ENCODE measurements at places on chromosomes 12 and 14.

DNA sequence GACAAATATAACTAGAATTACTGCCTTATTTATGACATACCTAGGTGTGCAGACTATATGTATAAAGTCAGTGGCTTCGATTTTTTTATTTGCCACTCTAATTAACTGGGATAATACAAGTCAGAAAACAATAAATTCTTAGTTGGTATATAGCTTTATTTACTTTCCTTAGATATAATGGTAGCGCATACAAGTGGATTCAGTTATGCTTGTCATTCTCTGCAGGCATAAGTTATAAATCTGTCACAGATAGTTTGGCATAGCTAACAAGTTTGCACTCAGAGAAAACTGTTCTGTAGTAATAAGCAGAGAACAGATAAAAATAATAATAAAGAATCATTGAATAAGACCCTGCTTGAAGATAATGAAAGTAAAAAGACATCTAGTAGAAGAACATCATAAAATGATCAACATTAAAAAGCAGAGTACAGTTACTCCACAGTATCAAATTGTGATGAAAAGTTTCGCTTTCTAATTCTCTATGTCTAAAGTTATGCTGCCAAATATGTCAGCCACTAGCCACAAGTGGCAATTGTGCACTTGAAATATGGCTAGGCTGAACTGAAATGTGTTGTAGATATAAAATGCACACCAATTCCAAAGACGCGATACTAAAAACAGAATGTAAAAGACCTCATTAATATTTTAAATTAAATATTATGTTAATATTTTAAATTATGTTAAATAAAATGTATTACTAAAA, 224.1 kb downstream of the SLC25A21 start:
- DNase-seq: no peak

GRCh38 chr12:109542014-109542413, 31.3 kb downstream of the MMAB start:
- DNase-seq: no peak

DNA sequence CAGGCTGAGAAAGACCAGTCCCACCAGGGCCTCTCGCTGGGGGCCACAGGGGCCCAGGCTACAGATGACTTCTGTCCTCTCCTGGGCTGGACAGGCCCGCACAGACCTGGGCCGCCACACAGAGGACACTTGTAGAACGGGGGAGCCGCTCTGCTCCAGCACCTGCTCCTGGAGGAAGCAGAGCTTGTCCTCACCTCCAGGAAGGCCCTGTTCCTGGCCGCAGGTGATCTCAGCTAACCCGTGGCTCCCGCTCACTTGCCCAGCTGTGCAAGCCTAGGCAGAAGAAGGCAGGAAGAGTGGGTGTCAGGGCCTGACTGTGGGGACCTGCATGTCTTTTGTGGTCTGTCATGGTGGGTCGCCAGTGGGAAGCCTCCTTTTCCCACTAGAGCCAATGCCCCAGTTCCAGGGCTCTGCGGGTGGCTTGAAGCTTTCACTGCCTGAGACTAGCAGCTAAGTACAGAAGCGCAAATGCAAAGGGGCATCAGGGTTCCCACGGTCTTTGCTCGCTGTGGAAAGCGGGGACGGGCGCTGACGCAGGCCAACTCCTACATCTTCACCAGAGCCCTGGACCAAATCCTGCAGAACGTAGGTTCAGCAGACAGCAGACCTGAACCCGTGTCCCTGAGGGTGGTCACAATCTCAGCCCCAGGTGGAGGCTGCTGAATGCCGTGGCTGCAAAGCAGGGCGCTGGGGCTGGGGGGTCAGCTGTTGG, 8.8 kb upstream of the CEP170B start:
- no peak for DNase-seq

GRCh38 chr12:102421802-102422583, 58.4 kb downstream of the IGF1 start:
- DNase-seq: no peak

- DNase-seq: no peak
Measured at GRCh38 chr12:68587448-68587873, 23.2 kb upstream of the RAP1B start.

DNA sequence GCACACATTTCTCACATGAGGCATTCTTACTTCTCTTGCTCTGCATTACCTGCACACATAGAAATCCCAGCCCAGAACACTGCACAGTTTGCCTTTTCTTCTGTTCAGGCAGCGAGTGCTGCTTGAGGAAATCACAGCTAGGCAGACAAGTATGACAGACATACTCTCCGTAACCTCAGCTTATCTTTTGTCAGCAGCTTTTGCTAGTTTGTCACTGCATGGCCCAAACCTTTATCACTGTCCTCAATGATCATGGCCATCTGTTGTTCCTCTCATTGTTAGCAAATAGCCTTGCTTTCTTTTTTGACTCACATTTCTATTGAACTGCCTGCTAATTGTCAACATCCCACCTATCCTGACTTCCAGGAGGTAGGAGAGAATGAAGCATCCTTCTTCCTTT, 5.3 kb downstream of the ZNF10 start:
- no peak for DNase-seq

DNA sequence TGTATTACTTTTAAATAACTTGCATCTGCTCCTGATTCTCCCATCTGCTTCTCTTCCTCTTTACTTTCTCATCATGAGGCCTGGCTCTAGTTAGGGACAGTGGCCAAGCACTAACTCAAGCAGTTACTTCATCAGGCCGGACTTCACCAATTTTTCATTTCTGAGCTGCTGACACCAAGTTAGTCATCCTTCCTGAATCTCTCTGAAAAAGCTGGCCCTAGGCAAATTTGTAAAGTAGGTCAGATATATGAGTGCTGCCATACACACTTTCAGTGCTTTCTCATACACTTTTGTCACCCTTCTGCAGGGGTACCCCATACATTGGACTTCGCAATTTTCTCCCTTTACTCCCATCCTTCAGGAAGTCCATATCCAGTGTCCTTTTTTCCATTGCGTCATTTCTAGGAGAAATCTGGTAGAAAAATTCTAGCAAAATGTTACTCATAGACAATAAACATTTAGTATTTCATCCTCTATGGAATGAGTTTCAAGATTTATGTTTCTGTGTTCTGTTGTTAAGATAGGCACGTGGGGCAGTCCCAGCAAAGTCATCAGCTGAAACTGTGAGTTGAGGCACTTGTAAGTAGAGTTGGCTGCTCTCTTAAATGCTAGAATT, 276.8 kb upstream of the TMPO start:
- no peak for DNase-seq

DNA sequence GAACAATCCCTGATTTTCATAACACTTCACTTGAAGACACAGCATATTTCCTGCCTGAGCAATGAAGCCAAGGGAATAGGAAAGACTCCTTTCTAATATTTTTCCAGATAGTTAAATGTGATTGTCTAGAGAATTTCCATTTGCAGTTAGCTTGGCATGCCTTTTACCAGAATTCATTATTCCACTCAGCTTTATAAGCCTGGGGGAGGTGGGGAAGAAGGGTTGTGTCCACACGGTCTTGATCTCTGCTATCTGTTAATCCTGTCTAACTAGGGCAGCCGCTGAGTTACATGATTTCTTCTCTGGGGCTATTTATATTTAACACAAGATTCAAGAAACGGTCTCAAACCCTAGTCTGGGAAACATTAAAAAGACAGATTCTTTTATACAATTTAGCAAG, 146.6 kb upstream of the FSCB start:
- no peak for DNase-seq

DNA sequence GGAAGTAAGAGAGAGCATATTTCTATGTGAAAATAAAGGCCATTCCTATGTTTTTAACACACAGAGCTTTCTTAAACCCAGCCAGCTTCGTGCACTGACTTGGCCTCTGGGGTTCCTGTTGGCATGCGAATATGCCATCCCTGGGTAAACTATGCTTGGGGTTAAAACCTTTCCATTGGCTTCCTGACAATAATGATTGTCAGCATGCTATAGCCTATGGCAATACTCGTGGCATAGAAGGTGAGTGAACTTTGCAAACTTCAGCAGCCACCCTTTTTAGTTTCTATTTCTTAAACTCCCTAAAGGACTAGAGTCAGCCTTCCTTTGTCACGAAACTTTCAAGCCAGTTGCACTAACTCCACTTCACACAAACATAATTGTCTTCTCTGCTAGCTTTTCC, 148.4 kb upstream of the RGS6 start:
- no peak for DNase-seq

- DNase-seq: no peak
Measured at GRCh38 chr12:109102491-109102890, 5.1 kb downstream of the UNG start.

DNA sequence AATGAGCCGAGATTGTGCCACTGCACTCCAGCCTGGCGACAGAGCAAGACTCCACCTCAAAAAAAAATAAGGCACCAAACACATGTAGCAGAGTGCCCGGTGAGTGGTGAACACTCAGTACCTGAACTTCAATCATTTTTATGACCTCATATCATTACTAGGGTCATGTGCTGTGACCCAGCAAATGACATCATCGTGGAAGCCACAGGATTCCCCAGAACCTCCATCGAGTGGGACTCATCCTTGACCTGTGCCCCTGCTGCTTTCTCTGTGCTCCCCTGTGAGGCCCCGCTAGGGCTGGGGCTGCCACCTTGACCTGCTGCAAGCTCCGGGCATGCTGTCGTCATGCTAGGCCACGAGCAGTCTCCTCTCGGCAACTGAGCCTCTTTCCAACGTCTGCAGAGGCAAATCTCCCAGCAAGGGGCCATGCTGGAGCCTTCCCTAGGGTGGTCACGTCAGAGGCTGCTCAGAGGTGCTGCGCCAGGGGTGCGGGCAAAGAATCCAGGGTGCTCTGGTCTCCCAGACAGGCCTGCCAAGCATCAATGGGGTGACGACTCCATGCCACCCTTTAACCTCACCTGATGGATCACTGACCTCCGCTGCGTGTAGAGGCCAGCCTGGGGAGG, 18.5 kb downstream of the GLTP start:
- DNase-seq: no peak

DNA sequence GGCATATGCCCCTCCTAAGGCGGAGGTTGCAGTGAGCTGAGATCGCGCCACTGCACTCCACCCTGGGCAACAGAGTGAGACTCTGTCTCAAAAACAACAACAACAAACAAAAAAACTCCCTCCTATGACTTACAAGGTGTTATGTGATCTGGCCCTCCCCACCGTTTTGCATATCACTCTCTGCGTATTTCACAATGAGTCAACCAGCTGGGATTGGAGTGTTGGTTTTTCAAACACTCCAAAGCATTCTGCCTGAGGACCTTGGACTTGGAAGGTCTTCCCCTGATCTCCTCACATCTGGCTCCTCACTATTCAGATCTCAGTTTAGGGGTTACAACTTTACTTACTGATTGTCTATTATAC, 14.0 kb downstream of the MANSC1 start:
- peak; percentile 22 for DNase-seq

- no peak for DNase-seq
Measured at GRCh38 chr12:19755136-19755535, 315.8 kb downstream of the AEBP2 start.

GRCh38 chr14:44910821-44911220, 50.9 kb downstream of the KLHL28 start:
- DNase-seq: no peak

- DNase-seq: no peak
Measured at GRCh38 chr12:92111256-92111655, 34.4 kb downstream of the BTG1 start.

DNA sequence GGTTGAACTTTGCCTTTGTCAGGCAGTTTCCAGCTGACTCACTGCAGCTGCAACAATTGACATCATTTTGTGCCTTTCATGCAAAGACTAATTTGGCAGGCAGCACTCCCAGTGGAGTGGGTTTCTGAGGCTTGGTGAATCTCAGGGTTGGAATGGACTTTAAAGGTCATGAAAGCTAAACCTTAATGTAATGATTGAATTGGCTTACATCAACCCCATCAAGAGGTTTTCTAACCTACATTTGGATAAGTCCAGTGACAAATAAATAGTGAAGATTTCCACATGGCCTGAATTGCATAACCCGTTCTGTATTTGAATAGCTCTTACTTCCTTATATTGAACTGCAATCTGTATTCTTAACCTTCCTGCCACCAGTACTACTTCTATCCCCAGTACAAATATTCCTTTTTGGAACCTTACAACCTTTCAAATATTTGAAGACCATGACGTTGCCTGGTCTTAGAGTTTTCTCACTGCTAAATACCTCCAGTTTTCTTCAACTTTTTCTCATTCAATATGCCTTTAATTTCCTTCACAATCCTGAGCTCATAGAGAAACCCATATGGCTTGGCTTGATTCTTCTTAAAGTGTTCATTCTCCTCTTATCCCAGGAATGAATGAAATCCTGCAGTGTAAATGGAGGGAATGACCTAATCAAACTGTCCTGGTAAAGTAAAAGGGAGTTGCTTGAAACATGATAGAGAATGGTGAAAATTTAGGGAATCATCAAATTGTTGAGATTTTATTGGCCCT, 168.1 kb upstream of the NOVA1 start:
- DNase-seq: no peak

DNA sequence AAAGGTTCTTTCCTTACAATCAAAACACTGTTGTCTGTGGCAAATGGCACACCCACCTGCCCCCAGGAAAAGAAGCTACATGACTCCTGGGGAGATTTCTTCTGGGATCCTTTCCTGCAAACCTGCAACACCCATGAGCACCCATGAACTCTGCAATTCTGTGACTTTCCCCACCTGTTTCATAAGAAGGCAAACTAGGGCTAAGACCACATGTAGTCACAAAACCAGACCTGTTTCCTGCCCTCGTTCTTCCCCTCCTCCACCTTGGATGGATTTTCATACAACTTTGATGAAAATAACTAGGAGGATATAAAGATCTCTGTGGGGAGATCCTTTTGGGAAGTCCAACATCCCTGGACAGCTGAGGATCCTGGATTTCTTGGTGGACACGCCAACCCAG, 1084.7 kb downstream of the BCL11B start:
- DNase-seq: no peak

DNA sequence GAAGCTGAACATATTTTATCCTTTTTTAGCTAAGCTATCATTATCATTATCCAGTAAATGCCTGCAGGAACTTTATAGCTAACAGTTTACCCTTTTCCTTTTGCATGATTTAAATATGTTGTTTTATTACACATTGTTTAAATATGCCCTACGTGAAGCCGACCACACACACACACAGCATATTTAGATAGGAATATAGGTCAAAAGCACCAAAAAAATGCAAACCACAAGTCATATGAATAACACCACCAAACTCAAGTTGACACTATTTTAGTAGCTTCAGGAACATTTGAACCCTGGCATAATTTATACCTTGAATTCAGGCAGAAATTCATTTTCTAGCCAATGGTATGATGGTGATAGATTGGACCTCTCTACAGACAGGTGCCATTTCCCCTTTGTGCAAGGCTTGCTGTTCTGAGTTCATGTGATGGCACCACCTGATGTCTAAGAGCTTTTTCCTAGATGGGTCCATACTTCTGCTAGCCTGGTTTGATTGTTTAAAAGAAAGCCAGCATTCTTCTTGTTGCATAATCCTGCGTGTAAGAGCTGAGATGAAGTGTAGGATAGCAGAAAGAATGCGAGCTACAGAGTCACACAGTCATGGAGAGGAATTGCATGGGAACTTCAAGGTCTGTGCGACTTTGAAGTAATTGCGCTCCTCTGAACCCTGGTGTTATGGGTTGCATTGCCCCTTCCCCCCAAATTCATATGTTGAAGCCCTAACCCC, 454.8 kb upstream of the SOX5 start:
- DNase-seq: no peak

- no peak for DNase-seq
Measured at GRCh38 chr12:50018154-50018553, 7.1 kb downstream of the RACGAP1 start.
